ENCODE measurements at places on chromosomes 6 and 20.
A peak's percentile ranks its signal among the peaks of the same experiment; 100 is the strongest.

DNA sequence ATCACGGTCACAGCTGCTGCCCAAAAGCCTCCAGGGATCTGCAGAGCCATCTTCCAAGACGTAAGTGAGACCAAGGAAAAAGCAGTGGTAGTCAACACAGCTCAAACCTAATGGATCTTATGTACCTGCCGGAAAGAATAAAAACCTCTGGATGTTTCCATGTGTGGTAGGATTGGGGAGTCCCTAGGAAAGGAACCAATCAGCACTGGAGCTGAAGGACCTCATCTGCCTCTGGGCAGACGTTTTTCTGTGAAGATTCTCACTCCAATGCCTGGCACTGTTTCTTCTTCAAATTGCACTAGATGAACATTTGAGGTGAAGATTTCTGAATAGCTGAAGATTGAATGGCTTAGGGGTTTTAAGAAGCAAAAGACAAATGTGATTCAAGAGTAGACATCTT, at the start of gene HLA-DQB2:
HLA-DQB2 (minus strand) TSS at position 112 of the 400 bp plus-strand sequence; CDS start at position 50, 62 bp downstream.
- DNase-seq, result no peak

DNA sequence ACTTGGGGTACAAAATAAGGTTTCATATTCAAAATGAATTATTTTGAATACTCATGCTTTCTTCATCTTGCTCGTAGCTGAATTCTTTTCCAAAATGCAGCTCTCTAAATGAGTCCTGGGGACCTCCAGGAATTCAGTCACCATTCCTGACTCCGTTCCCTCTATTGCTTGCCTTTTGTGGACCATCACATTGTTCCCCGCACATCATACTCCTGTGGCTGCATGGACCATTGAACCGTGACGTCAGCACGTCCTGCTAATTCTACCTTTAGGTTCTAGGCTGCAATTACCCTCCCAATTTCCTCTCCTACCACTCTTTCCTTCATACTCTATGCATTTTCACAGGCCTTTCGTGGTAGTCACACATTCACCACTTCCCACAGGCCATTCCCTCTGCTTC, 173.1 kb upstream of the ID4 start:
- DNase-seq, result no peak

- DNase-seq, result peak; percentile 76
These were observed 110.1 kb upstream of the SIM1 start for GRCh38 chr6:100574836-100575235.

DNA sequence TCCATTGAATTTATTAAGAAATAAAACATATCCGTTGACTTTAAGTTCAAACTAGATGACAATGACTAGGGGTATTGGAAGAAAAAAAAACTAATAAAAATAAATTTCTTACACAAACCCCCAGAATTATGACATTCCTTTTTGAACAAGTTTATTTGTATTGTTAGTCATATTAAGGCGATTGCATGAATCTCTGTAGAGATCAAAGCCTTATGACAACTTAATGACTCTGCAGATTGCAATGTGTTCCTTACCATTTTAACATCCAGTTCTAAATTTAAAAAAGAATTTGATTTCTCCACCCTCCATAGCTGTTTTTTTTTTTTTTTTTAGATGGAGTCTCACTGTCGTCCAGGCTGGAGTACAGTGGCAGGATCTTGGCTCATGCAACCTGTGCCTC, 189.8 kb upstream of the CEP162 start:
- DNase-seq, result no peak

- no peak for DNase-seq
These were observed 168.2 kb downstream of the DLL1 start for GRCh38 chr6:170122651-170123050.

- DNase-seq, result no peak
These were observed 30.1 kb downstream of the SF3B5 start for GRCh38 chr6:144065213-144065660.

DNA sequence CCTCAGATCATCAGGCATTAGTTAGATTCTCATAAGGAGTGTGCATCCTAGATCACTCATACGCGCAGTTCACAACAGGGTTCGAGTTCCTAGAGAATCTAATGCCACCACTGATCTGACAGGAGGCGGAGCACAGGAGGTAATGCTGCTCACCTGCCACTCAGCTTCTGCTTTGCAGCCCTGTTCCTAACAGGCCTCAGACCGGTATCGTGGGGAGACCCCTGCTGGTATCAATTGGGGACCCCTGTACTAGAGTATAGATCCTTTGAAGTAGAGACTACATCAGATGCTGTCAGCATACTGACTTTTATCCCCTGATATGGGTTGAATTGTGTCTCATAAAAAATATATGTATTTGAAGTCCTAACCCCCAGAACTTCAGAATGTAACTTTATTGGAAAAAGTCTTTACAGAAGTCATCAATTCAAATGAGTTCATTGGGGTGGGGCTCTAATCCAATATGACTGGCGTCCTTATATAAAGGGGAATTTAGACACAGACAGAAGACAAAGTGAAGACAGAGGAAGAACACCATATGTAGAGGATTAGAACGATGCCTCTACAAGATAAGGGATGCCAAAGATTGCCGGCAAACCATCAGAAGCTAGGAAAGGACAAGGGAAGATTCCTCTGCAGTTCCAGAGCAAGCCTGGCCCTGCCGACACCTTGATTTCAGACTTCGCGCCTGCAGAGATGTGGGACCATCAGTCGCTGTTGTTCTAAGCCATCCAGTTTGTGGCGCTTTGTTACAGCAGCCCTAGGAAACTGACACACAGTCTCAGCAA, 104.4 kb upstream of the BTBD3 start:
- no peak for DNase-seq

All from G401 (cell line).